Purkinje cell (primary cell): ENCODE measurements at places on chromosomes 2 and 18. TPM values are rescaled to one million over a fixed set of nuclear protein-coding genes. Genes with fewer than 3 reads are reported as not detected.

The KLHL29 gene
- polyA plus RNA-seq, result 3.2 and 5.2 TPM in 2 replicates

The CHRNG gene
- polyA plus RNA-seq, result not detected in 2 replicates

The RAX gene
- not detected in 2 replicates for polyA plus RNA-seq

The SMAD7 gene
- 0.42 and 2.0 TPM in 2 replicates for polyA plus RNA-seq

The PAX8 gene
- not detected in 2 replicates for polyA plus RNA-seq

The BOD1L2 gene
- polyA plus RNA-seq, result not detected in 2 replicates

The HOXD8 gene
- polyA plus RNA-seq, result not detected in 2 replicates

The KIF1A gene
- polyA plus RNA-seq, result 23.0 and 31.6 TPM in 2 replicates

The CFLAR gene
- polyA plus RNA-seq, result 4.5 and 4.9 TPM in 2 replicates

The UPP2 gene
- 0.75 and 0.90 TPM in 2 replicates for polyA plus RNA-seq

The TTC31 gene
- polyA plus RNA-seq, result 0.66 and 0.83 TPM in 2 replicates

The SH3RF3 gene
- 0.19 TPM in 1 of 2 replicates, not detected in the other for polyA plus RNA-seq

The CIDEA gene
- 4.5 TPM in 1 of 2 replicates, not detected in the other for polyA plus RNA-seq

The NYAP2 gene
- 0.43 and 2.1 TPM in 2 replicates for polyA plus RNA-seq

The CPLX4 gene
- polyA plus RNA-seq, result 0.69 and 1.4 TPM in 2 replicates

The MYO3B gene
- polyA plus RNA-seq, result not detected in 2 replicates

The TUBB8B gene
- not detected in 2 replicates for polyA plus RNA-seq

The AMER3 gene
- polyA plus RNA-seq, result 0.70 and 1.2 TPM in 2 replicates

The TBR1 gene
- 16.6 TPM in 1 of 2 replicates, not detected in the other for polyA plus RNA-seq

The RNF125 gene
- polyA plus RNA-seq, result 4.7 TPM in 1 of 2 replicates, not detected in the other

The BIRC6 gene
- polyA plus RNA-seq, result 58.5 and 69.3 TPM in 2 replicates

The PSMA8 gene
- polyA plus RNA-seq, result 1.5 and 2.1 TPM in 2 replicates

The STARD6 gene
- not detected in 2 replicates for polyA plus RNA-seq

The MEP1B gene
- not detected in 2 replicates for polyA plus RNA-seq

The FBXO15 gene
- 9.5 and 25.9 TPM in 2 replicates for polyA plus RNA-seq

The TPRKB gene
- polyA plus RNA-seq, result 107 and 138 TPM in 2 replicates

The MARCO gene
- polyA plus RNA-seq, result not detected in 2 replicates

The CXCR4 gene
- 4.0 and 6.1 TPM in 2 replicates for polyA plus RNA-seq

The FAM237A gene
- 7.1 and 7.4 TPM in 2 replicates for polyA plus RNA-seq

The GLI2 gene
- polyA plus RNA-seq, result 0.19 and 0.83 TPM in 2 replicates

The CHRND gene
- polyA plus RNA-seq, result not detected in 2 replicates

The MRPL30 gene
- 33.0 and 35.0 TPM in 2 replicates for polyA plus RNA-seq

The SCN1A gene
- 76.2 and 109 TPM in 2 replicates for polyA plus RNA-seq

The TNS1 gene
- polyA plus RNA-seq, result 0.18 and 0.82 TPM in 2 replicates

The CHN1 gene
- 2,135 and 2,644 TPM in 2 replicates for polyA plus RNA-seq

The RFTN2 gene
- polyA plus RNA-seq, result 13.5 and 21.6 TPM in 2 replicates

The SERTAD2 gene
- 1.5 and 1.7 TPM in 2 replicates for polyA plus RNA-seq

The LYPD6B gene
- polyA plus RNA-seq, result not detected in 2 replicates

The DYSF gene
- polyA plus RNA-seq, result not detected in 2 replicates

The UBXN4 gene
- polyA plus RNA-seq, result 152 TPM in 2 replicates

The IL18RAP gene
- polyA plus RNA-seq, result not detected in 2 replicates

The LOXL3 gene
- 1.7 TPM in 1 of 2 replicates, not detected in the other for polyA plus RNA-seq

The CNDP1 gene
- 2.3 and 4.6 TPM in 2 replicates for polyA plus RNA-seq

The ANKRD53 gene
- not detected in 2 replicates for polyA plus RNA-seq

The MBP gene
- 12.2 and 13.8 TPM in 2 replicates for polyA plus RNA-seq

The OSR1 gene
- polyA plus RNA-seq, result not detected in 2 replicates

The C2orf66 gene
- polyA plus RNA-seq, result 1.8 TPM in 1 of 2 replicates, not detected in the other

The UGT1A5 gene
- polyA plus RNA-seq, result not detected in 2 replicates

The NEB gene
- polyA plus RNA-seq, result 2.4 and 8.1 TPM in 2 replicates

The ADRA2B gene
- not detected in 2 replicates for polyA plus RNA-seq

The VAMP5 gene
- 8.0 and 12.1 TPM in 2 replicates for polyA plus RNA-seq

The PKDCC gene
- polyA plus RNA-seq, result 4.9 TPM in 1 of 2 replicates, not detected in the other

The HOXD4 gene
- polyA plus RNA-seq, result not detected in 2 replicates
